ENCODE measurements at places on chromosomes 11 and 22. TPM values are rescaled to one million over a fixed set of nuclear protein-coding genes. Genes with fewer than 3 reads are reported as not detected.
A peak's percentile ranks its signal among the peaks of the same experiment; 100 is the strongest.

- no peaks in the 10 kb centered on the region for H3K4me1 ChIP-seq
- no peak overlapping the region for H3K4me3 ChIP-seq
- no peak for DNase-seq
- no peak overlapping the region for H3K27ac ChIP-seq
- H3K36me3 ChIP-seq, result no peaks in the 10 kb centered on the region
Measured at GRCh38 chr11:120668537-120668936, 157.0 kb downstream of the GRIK4 start.

DNA sequence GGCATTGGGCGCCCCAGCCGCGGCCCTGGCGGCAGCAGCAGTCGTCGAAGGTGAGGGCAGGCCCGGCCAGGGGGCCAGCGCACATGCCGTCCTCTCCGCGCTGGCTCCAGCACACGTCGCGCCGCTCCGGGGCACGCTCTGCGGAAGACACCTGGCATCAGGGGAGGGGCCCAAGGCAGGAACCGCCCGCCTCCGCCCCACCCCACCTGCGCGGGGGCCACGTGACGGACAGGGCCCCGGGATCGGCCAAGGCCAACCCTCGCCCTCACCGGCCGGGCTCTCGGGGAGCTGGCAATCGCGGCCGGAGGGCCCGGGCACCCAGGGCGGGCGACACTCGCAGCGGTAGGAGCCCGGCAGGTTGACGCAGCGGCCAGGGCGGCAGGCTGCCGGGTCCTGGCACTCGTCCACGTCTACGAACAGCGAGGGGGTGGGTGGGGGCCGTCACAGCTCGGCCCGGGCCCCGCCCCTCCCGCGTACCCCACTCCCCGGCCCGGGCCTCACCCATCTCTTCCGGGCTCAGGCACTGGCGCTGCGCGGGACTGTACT, 14.9 kb downstream of the SCYL1 start:
- H3K27ac ChIP-seq, result no peak overlapping the region
- H3K4me3 ChIP-seq, result peak overlapping the region; percentile 72
- H3K36me3 ChIP-seq, result peaks cover 14% of the 10 kb centered on the region
- H3K4me1 ChIP-seq, result peaks cover 10% of the 10 kb centered on the region
- no peaks in the 10 kb centered on the region for H3K27me3 ChIP-seq
- no peak for DNase-seq

DNA sequence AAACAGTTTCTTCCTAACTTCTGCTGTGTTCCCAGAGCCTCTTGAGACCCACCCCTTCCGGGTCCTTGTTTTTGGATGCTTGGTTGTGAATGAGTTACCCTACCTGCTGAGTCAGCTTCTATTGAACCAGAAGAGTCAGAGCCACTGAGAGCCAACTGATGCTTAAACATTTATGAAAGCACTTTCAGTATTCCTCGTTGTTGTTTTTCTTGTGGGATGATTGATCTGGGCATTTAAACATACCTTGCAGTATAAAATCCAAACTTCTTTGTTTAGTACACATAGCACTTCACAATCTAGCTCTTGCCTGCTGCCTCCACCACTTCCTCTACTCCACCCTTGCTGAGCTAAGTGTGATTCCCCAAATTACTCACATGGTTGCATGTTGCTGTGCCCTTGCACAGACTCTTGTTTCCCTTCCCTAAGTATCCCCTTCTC, 5.5 kb downstream of the PRSS23 start:
- no peaks in the 10 kb centered on the region for H3K36me3 ChIP-seq
- no peak overlapping the region for H3K4me3 ChIP-seq
- H3K27me3 ChIP-seq, result peaks cover 47% of the 10 kb centered on the region
- H3K27ac ChIP-seq, result no peak overlapping the region
- peaks cover 49% of the 10 kb centered on the region for H3K4me1 ChIP-seq
- DNase-seq, result peak; percentile 74

DNA sequence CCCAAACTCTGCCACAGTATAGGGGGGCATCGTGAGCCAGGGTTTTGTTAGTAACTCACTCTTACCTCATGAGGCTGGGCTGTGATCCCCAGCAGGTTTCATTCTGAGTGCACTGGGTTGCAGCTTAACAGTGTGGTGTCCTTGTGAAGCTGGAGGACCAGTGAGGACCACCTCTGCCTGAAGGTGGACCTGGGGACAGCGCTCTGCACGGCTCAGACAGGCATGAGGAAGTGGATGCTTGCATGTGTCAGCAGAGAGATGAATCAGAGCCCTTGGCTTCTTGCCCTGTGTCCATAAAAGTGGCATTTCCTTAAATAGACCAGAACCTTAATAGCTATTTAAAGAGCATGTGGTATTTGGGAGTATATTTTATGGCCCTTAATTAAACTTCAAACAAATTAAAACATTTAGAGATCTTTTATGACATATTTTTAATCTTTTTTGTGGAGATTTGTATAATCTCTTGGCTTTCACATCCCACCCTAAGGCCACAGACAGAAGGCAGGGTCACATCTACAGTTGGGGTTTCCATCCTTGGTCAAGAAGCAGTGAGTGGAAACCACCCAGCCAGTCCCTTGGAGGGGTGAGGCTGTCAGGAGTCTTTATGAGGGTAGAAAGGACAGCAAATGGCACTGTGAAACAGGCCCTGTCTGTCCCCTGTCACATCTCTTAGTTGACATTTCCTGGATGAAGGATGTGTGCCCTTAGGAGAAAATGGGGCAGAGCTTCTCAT, 24.8 kb upstream of the ADORA2A start:
- DNase-seq, result peak; percentile 24
- H3K27ac ChIP-seq, result peak overlapping the region; percentile 25
- H3K36me3 ChIP-seq, result peaks cover 16% of the 10 kb centered on the region
- H3K27me3 ChIP-seq, result no peaks in the 10 kb centered on the region
- peaks cover 62% of the 10 kb centered on the region for H3K4me1 ChIP-seq

- no peak overlapping the region for H3K27ac ChIP-seq
- peaks cover 16% of the 10 kb centered on the region for H3K4me1 ChIP-seq
- no peak overlapping the region for H3K4me3 ChIP-seq
- no peak for DNase-seq
Measured at GRCh38 chr22:49734882-49735281, 92.8 kb downstream of the BRD1 start.

GRCh38 chr22:46262449-46263215, 511 bp downstream of the PKDREJ start:
- peaks cover 8% of the 10 kb centered on the region for H3K4me1 ChIP-seq
- peaks cover 3% of the 10 kb centered on the region for H3K36me3 ChIP-seq
- H3K4me3 ChIP-seq, result no peak overlapping the region
- no peak overlapping the region for H3K27ac ChIP-seq

DNA sequence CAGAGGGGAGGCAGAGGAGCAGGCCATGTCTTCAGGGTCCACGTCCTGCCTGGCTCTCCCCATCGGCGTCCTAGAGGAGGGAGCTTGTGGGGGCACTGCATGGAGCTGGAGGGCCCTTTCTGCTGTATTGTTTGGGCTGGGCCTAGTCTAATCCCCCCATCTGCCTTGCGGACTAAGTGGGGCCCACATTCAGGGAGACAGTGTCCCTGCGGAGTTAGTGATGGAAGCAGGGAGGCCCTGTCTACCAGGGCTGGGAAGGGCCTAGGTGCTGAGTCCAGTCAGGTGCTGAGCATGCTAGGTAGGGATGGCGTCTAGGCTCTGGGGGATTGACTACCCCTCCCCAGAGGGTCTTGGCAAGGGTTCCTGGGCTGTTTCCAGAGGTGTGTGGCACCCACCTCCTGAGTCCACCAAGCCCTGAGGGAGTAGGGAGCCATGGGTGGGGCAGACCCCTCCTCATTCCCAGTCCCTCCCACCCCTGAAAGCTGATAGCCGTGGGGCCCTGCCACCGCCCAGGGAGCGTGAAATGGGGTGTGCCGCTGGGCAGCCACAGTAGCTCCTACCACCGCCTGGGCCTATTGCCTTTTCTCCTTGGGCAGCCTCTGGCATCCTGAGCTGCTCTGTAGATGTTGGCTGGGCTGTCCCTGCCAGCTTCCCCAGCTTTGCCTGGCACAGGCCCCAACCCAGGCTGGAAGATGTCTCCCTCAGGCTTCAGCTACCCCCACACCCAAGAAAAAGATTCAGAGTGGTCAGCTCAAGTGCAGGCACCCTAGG, 1.9 kb upstream of the POLD4 start:
- peaks cover 37% of the 10 kb centered on the region for H3K4me1 ChIP-seq
- peak overlapping the region; percentile 95 for H3K4me3 ChIP-seq
- H3K27me3 ChIP-seq, result no peaks in the 10 kb centered on the region

DNA sequence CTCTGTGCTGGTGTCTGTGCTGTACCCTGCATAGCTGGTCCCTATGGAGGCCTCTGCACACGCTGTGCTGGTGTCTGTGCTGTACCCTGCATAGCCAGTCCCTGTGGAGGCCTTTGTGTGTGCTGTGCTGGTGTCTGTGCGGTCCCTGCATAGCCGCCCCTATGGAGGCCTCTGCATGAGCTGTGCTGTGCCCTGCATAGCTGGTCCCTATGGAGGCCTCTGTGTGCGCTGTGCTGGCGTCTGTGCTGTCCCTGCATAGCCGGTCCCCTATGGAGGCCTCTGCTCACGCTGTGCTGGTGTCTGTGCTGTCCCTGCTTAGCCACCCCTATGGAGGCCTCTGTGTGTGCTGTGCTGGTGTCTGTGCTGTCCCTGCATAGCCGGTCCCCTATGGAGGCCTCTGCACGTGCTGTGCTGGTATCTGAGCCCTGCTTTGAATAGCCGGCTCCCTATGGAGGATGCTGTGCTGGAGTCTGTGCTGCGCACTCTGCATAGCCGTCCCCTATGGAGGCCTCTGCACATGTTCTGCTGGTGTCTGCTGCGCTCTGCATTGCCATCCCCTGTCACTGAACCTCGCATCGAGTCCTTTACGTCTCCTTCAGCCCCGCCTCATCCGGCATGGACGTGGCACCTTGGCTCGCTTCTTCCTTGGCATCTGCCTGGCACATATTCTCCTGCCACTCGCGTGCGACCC, 6.2 kb downstream of the NADSYN1 start:
- DNase-seq, result no peak
- H3K36me3 ChIP-seq, result peaks cover 58% of the 10 kb centered on the region
- peaks cover 7% of the 10 kb centered on the region for H3K4me1 ChIP-seq
- no peaks in the 10 kb centered on the region for H3K27me3 ChIP-seq
- no peak overlapping the region for H3K4me3 ChIP-seq

GRCh38 chr22:29171721-29172120, 34.0 kb upstream of the EMID1 start:
- peaks cover 3% of the 10 kb centered on the region for H3K36me3 ChIP-seq
- peaks cover 14% of the 10 kb centered on the region for H3K27me3 ChIP-seq
- no peak for DNase-seq
- no peak overlapping the region for H3K4me3 ChIP-seq
- peaks cover 13% of the 10 kb centered on the region for H3K4me1 ChIP-seq

DNA sequence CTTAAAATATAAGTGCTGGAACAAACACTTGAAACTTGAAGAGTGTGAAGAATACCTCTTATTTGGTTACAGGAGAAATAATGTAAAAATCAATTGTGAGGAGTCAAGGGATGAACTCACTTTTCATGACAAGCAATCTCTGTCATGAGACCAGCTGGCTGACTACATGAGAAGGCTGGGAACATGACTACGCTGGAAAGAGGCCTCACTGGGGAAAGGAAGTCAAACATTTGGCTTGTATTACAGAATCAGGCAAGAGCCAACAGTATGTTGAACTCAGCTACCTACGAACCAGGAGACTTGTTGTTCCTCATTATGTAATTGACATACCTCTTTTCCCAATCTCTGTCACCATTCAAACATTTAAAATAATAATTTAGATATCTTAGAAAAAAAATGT, 14.4 kb downstream of the DCDC1 start:
- H3K27ac ChIP-seq, result no peak overlapping the region
- H3K4me3 ChIP-seq, result no peak overlapping the region
- H3K36me3 ChIP-seq, result no peaks in the 10 kb centered on the region
- no peaks in the 10 kb centered on the region for H3K4me1 ChIP-seq

DNA sequence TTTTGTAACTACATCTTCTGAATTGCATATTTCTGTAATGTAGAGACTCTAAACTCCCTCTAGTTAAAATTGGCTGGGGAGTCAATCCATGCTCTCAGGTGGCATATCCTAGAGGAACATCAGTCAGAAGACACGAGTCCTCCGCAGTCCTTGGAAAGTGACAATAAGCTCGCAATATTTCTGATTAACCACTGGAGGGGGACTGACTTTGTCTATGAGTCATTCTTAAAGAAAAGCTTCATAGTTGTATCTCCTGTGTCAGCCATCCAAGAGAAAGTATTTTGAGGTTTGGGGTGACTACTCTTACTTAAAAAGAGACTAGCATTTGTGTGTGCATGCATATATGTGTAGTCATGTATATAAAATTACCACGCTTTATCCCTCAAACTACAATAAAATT, 60.2 kb downstream of the SLN start:
- H3K27me3 ChIP-seq, result peaks cover 21% of the 10 kb centered on the region
- no peak overlapping the region for H3K4me3 ChIP-seq

- H3K4me1 ChIP-seq, result no peaks in the 10 kb centered on the region
- H3K27ac ChIP-seq, result no peak overlapping the region
- H3K36me3 ChIP-seq, result no peaks in the 10 kb centered on the region
Measured at GRCh38 chr11:93285430-93285829, 45.1 kb upstream of the DEUP1 start.

GRCh38 chr11:94933223-94934130, 39.9 kb downstream of the CWC15 start:
- no peaks in the 10 kb centered on the region for H3K27me3 ChIP-seq
- no peaks in the 10 kb centered on the region for H3K36me3 ChIP-seq
- H3K27ac ChIP-seq, result no peak overlapping the region
- DNase-seq, result no peak

- no peak overlapping the region for H3K4me3 ChIP-seq
- H3K27ac ChIP-seq, result no peak overlapping the region
- H3K4me1 ChIP-seq, result peaks cover 49% of the 10 kb centered on the region
- H3K36me3 ChIP-seq, result peaks cover 12% of the 10 kb centered on the region
- H3K27me3 ChIP-seq, result no peaks in the 10 kb centered on the region
Measured at GRCh38 chr11:72719144-72719543, 33.1 kb downstream of the ARAP1 start.

DNA sequence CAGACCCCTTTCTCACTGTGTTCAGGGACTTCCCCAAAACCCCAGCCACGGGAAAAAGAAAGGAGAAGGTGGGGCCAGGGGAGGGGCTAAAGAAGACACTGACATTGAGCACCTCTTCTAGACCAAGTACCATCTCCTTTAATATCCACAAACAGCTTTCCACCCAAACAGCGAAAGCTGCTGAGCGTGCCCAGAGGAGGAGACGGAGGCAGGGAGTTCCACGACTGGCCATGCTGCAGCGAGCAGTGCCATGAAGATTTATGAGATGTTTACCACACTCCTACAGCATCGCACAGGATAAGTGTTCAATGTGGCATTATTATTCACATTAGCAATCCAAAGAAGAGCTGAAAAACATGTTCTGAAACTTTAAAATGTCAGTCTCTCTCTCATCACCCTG, 127.4 kb downstream of the LARGE1 start:
- peaks cover 2% of the 10 kb centered on the region for H3K27me3 ChIP-seq
- no peak overlapping the region for H3K27ac ChIP-seq

NXPE2 gene
- total RNA-seq, result not detected

PDGFD gene
- not detected for total RNA-seq

TPP1 gene
- total RNA-seq, result 38.1 TPM

CCDC34 gene
- total RNA-seq, result 24.6 TPM

SMIM38 gene
- total RNA-seq, result 0.47 TPM

FOLH1 gene
- not detected for total RNA-seq

TRIM64 gene
- not detected for total RNA-seq

ART1 gene
- total RNA-seq, result not detected

SMC1B gene
- 0.67 TPM for total RNA-seq

DNAJB13 gene
- total RNA-seq, result 0.37 TPM

FAM111B gene
- total RNA-seq, result 38.9 TPM

Measured in activated CD4-positive, alpha-beta T cell treated with anti-CD3 and anti-CD28 coated beads for 36 hours (primary cell).